Activated CD4-positive, alpha-beta memory T cell treated with anti-CD3 and anti-CD28 coated beads, Interleukin-2, amount 10 ng/mL, durations not matched to agents 7 days and 5 days (primary cell): ENCODE measurements at places on chromosomes 16 and 17.

- DNase-seq, result no peak
Observed at GRCh38 chr16:57156351-57156703, 29.5 kb downstream of the PSME3IP1 start.

DNA sequence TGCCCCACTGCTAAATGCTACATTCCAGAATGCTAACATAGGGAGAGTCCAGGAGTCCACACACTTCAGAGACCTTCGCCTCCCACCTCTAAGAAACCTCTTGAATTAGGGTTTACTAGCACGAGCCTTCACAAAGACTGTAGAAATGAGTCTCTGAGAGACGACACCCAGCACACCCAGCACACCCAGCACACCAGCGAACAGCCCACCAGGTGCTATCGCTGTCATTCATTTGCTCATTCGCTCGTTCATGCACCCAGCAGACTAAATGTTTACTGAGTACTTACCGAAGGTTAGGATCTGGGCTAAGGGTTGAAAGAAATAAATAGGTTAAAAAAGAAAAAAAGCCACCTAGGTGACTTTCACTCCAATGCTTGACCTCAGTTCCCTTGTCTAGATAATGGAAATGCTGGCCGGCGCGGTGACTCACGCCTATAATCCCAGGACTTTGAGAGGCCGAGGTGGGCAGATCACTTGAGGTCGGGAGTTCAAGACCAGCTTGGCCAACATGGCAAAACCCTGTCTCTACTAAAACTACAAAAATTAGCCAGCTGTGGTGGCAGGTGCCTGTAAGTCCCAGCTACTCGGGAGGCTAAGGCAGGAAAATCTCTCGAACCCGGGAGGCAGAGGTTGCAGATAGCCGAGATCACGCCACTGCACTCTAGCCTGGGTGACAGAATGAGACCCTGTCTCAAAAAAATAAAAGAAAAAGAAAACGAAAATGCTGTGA lies 100.8 kb downstream of the ADCY9 start:
- DNase-seq, result no peak

DNA sequence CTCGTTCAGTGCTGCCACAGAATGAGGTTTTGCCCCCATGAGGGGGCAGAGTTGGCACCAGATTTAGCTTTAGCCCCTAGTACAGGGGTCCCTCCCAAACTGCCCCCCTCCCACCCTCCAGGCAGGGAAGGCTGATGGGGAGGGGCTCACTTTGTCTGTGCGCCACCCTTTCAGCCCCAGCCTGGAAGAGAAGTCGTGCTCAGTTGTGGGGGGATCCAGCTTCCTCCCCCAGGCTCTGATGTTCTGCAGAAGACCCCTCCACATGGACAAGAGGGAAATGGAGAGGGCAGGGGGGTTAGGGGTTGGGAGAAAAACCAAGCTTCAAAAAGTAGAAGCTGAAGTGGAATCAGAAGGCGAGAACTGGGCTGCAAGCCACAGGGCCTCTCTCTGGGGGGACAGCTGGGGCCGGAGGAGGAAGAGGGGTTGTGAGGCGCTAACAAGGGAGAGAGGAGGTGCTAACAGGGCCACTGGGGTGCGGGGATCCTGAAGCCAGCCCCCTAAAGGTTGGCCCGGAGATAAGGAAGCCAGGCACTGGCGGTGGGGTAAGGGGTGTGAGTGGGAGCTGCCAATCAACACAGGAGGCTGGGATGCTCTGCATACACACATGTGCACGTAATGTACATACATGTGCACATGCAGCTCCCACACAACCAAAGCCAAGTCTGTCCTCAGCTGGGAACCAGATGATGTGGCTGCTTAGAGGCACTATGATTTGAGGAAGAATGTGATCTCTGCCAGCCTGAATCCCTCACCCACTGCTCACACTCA lies 7.0 kb upstream of the TMEM92 start:
- no peak for DNase-seq

GRCh38 chr17:39001703-39002637 lies 34.8 kb upstream of the FBXO47 start:
- no peak for DNase-seq

- no peak for DNase-seq
Observed at GRCh38 chr16:27236635-27237218, 31.8 kb downstream of the NSMCE1 start.

DNA sequence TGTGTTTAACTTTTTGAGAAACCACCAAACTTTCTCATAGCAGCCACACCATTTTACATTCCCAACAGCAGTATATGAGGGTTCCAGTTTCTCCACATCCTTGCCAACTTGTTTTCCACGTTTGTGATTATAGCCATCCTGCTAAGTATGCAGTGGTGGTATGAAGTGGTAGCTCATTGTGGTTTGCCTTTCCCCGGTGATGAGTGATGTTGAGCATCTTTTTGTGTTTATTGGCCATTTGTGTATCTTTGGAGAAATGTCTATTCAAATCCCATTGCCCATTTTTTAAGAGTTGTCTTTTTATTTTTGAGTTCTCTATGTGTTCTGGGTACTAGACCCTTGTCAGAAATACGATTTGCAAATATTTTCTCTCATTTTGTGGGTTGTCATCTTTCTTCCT lies 17.4 kb downstream of the SF3B3 start:
- DNase-seq, result no peak

DNA sequence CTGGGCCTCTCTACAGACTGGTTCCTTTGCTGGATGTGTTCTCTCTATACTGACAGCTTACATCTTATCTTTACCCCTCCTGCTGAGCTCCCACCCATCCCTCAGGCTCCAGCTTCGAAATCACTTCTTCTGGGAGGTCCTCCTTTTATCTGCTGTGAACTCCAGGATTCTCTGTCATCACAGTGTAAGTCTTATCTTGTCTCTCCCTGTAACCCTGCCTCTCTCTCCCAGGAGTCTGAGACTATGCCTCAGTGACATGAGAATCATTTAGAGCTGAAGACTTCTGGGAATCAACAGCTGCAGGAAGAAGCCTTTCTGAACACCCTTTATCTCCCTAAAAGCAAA lies 148.1 kb upstream of the HS3ST3A1 start:
- no peak for DNase-seq

GRCh38 chr17:13792314-13792713 lies 190.6 kb upstream of the HS3ST3A1 start:
- no peak for DNase-seq

- DNase-seq, result no peak
Observed at GRCh38 chr16:26374279-26374925, 682.6 kb downstream of the HS3ST4 start.

- no peak for DNase-seq
Observed at GRCh38 chr17:16886655-16887322, 85.1 kb downstream of the TNFRSF13B start.

GRCh38 chr17:61510991-61511390 lies 58.8 kb downstream of the TBX4 start:
- DNase-seq, result no peak
